Naive B cell (primary cell): ENCODE measurements at places on chromosomes 6 and 20. TPM values are rescaled to one million over a fixed set of nuclear protein-coding genes. Genes with fewer than 3 reads are reported as not detected.

DNA sequence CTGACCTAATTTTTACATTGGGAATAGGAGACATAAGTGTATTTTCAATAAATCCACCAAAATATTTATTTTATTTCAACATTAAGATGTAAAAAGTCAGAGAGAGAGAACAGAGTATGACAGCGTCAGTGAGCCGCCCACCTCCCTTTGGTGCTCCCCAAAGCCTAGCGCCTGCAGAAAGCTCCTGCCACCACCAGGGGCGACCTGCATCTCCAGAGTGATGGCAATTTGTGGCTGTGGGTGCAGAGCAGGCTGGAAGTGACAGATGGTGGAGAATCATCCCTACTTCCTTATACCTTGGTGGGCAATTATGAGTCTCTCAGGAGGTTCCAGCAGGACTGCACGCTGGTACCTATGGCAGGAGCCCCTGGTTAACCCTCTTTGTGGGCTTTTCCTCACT, 87.3 kb downstream of the PTPRT start:
- DNase-seq, result no peak

GRCh38 chr20:21821358-21821757, 115.9 kb downstream of the PAX1 start:
- no peak for DNase-seq

DNA sequence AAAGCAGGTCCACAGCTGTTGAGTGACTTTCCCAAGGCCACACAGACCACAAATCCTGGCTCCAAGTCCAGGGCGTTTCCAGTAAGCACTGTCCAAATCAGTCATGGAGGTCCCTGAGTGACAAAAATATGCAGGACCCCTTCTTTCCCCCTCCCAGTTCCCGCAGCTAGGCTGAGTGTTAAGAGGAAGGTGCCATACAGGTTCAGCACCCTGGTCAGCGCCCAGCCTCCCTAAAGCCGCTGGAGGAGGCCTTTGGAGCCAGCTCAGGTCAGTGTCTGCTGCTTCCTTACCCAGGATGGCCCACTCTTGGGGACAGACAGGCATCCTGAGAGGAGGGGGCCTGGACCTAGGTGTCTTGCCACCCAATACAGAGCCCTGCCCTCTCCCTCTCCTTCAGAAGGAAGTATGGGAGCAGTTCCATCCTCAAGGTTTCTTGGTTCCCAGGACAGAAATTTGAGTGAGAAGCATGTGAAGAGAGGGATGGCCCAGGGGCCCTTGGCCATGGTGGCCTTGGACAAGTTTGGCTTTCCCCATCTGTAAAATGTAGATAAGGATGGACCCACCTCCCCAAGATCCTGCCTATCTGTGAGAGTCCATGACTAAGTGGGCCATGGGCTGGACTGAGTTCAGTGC, 13.2 kb downstream of the TMEM74B start:
- no peak for DNase-seq

- no peak for DNase-seq
These were observed 800 bp upstream of the GRIK2 start for GRCh38 chr6:101392586-101393230.

DNA sequence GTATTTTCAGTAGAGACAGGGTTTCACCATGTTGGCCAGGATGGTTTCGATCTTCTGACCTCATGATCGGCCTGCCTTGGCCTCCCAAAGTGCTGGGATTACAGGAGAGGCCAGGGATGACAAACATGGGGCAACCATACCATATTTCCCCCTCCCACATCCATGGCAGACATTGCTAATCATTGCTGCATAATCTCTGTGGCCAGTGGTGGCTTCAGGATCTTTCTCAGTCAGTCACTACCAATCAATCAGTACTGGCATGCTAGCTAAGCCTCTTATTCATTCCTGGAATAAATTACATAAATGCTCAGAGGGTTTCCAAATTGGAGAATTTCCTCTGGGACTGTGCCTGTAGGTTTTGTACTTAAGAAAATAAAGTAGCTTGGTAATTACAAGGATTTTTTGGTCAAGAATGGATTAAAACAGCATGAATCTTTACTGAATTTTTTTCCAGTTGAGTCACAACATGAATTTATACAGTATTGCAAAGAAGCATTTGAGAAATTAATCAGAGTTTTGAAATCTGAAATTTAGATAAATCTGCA, 138.1 kb downstream of the FNDC1 start:
- no peak for DNase-seq

- no peak for DNase-seq
These were observed 69.2 kb upstream of the CDYL start for GRCh38 chr6:4707011-4707410.

GRCh38 chr6:9405369-9405768, 970.0 kb upstream of the SLC35B3 start:
- DNase-seq, result no peak

DNA sequence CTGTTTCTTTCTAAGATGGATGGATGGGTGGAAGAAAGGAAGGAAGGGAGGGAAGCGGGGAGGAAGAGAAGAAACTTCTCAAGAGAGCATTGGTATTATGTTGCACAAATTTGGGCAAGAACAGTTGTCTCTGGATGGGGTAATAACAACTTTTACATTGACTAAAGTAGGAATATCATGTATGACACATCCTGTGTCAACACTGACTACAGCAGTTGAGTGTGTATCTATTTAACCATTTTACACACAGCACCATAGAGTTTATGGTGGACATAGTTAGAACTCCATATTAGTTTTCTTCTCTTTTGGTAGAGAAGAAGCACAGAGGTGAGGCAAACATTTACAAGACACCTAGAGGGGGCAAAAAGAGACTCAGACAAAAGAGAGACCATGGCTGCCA, 44.2 kb upstream of the RNF146 start:
- DNase-seq, result no peak

DNA sequence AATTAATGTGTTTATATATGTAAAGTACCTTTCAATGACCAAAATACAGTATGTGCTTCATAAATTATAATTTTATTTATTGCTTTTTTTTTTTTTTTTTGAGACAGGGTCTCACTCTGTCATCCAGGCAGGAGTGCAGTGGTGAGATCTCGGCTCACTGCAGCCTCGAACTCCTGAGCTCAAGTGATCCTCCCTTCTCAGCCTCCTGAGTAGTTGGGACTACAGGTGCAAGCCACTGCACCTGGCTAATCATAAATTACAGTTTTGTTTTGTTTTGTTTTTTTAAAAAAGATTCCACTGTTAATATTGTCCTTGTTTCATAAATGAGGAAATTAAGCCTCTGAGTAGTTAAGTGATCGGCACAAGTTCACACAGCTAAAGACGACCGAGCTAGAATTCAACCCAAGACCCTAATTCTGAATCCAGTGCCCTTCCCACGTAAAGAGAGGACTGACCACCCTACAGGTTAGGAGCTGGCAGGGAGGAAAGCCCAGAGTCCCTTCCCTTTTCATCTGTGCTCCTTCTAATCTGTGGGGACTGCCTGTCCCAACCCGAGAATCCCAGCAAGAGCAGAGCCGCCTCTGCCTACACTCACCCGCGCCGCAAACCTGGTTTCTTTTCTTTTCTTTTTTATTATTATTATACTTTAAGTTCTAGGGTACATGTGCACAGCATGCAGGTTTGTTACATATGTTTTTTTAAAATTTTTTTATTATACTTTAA, 8.5 kb upstream of the GDF5 start:
- DNase-seq, result no peak

DNA sequence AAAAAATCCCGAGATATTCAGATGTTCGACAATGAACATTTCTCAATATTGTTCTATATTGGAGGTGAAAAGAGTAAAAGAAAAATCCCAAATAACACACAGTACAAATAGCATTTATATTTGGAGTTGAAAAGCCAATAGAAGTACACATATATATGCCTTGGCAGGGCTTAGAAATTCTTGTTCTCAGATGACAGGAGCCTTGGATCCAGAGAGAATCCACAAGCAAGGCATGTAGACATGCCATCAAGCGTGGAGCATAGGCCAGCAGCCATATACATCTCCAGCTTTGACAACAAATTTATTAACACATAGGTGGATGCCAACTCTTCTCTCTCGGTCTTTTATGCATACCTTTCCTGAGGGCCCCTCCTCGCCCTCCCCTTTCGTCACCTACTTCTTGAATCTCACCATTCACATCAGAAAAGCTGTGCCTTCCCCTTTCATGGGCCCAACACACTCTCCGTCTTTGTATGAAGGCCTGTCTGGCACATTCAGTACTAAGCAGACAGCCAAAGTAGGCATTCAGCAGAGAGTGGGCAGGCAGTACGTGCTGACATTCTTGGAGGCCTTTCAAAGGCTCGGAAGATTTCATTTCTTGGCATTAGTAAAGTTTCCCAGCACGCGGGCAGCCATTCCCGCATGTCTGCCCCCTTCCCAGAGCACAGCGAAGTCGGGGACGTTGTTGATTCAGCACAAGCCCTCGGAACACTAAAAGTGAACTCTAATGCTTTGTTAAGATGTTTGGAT, 18.2 kb downstream of the NEDD9 start:
- DNase-seq, result no peak

DNA sequence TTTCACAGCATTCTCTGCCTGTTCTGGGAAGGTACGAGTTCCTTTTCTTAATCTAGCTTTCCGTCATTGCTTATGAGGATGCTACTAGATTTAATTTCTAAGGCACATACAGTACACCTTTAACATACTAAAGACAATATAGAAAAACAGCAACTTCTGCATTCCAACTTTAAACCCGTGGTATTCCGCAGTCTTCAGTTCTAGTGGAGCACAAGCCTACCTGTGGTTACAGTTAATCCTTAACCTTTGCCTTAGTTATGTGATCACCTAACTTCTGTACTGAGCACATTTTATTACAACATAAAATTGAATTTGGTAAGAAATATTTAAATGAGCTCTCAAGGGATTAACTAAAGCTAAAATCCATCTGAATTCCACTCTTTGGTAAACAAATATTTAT, 289.5 kb downstream of the BTBD9 start:
- DNase-seq, result no peak

DNA sequence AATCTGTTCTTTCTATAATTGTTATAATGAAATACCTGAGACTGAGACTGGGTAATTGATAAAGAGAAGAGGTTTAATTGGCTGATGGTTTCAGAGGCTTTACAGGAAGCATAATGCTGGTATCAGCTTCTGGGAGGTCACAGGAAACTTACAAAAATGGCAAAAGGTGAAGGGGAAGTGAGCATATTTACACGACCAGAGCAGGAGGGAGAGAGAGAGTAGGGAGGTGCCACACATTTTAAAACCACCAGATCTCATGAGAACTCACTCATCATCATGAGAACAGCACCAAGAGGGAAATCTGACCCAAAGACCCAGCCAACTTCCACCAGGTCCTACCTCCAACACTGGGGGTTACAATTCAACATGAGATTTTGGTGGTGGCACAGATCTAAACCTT, 2.6 kb upstream of the SIRPB1 start:
- peak; percentile 27 for DNase-seq

GRCh38 chr6:100376103-100376502, 88.6 kb downstream of the SIM1 start:
- no peak for DNase-seq

DNA sequence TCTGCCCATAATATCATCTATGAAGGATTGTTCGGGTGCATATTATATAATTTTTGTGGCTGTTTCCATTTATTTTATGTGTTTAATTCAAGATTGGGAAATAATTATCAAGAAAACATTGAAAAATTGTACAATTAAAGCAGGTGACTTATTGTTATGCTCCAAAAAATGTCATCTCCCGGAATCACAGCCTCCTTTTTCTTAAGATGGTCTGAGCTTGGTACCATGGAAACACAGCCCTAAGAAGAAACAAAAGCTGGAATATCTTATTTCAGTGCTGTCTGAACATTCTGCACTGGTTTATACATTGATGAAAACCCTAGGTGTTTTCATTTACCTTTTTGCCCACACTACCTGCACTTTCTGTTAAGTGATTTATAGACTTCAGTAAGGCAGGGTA, 367.2 kb downstream of the ARHGAP18 start:
- DNase-seq, result no peak

- DNase-seq, result no peak
These were observed 16.2 kb downstream of the HLA-DPB1 start for GRCh38 chr6:33091957-33092356.

- DNase-seq, result no peak
These were observed 640 bp downstream of the SAYSD1 start for GRCh38 chr6:39114388-39114703.

- no peak for DNase-seq
These were observed 44.8 kb downstream of the MRAP2 start for GRCh38 chr6:84078335-84078734.

GRCh38 chr6:9937031-9937763, 477.7 kb downstream of the TFAP2A start:
- DNase-seq, result no peak

DNA sequence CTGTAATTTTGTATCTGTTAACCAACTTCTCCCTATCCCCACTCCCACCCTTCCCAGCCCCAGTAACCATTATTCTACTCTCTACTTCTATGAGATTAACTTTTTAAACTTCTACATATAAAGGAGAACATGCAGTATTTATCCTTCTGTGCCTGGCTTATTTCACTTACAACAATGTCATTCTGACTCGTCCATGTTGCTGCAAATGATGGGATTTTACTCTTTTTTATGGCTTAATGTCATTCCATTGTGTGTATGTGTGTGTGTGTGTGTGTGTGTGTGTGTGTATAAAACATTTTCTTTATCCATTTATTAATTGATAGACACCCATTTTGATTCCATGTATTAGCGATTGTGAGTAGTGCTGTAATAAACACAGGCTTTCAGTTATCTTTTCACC, 76.1 kb downstream of the COL19A1 start:
- DNase-seq, result no peak

GRCh38 chr6:125987026-125987617, 782 bp downstream of the TRMT11 start:
- DNase-seq, result no peak

DNA sequence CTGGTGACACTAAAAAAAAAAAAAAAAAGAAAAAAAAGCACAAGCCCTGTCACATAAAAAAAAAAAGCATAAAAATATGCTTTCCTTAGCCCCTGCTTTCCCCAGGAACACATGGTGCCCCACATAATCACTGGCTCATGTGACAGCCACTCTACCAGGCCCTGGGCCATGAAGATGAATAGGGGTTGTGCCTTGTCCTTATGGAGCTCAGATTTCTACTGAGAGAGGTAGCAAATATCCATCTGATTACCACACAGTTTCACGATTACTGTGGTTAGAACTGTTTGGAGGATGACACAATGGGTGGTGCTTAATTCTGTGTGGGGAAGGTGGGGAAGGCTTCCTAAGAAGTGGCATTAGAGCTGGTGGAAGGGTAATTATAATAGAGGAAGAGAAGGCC, 9.3 kb downstream of the RAET1E start:
- DNase-seq, result no peak

DNA sequence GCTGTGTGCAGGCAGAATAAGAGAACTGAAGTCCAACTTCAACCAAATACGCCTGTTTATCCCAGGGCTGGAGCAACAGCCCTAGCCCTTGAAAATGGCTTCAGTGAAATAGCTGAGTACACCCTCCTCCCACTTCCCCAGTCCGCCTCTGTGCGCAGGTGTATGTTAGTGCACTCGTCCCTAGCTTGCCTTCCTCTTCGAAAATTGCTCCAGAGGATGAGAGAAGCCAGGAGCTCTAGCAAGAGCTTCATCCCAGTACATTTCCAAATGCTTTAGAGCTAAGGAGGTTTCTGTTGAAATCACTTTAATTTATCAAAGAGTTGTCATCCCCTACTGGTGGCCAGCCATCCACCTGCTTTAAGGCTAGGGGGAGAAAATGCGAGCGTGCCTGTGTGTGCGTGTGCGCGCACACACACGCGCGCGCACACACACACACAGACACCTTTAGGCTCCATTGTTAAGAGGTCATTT, 5.4 kb upstream of the POU3F2 start:
- no peak for DNase-seq

The MAN1A1 gene
- polyA plus RNA-seq, result 20.2 TPM

The LINC00237 gene
- polyA plus RNA-seq, result not detected

The JAG1 gene
- polyA plus RNA-seq, result not detected

The SLC4A11 gene
- 0.17 TPM for polyA plus RNA-seq

The KPNA5 gene
- polyA plus RNA-seq, result 17.5 TPM

The IL20RA gene
- not detected for polyA plus RNA-seq
